Dermis blood vessel endothelial cell (primary cell): ENCODE measurements at places on chromosomes 5 and 9. TPM values are rescaled to one million over a fixed set of nuclear protein-coding genes. Genes with fewer than 3 reads are reported as not detected.

- no peak for DNase-seq
Observed at GRCh38 chr5:126469536-126470316, 46.5 kb downstream of the GRAMD2B start.

The MYOT gene
- not detected in 2 replicates for total RNA-seq

DNA sequence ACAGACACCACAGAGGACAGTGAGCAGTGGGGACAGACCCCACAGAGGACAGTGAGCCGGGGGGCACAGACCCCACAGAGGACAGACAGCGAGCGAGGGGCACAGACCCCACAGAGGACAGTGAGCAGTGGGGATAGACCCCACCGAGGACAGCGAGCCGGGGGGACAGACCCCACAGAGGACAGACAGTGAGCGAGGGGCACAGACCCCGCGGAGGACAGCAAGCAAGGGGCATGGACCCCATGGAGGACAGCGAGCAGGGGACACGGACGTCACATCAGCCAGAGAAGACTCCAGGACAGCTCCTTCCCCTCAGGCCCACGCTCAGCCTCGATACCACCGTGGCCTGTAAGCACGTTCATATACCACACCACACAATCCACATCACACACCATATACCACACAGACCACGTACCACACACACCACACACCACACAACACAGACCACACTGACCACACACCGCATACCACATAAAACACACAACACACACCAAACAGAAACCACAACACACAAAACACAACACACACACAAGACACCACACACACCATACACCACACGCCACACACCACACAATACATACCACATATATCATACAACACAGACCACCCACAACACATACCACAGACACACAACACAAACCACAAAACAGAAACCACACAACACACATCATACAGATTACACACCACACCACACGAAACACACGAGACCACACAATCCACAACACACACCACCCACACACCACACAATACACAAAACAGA lies 5.2 kb upstream of the ZDHHC11 start:
- no peak for DNase-seq

- DNase-seq, result no peak
Observed at GRCh38 chr5:2569774-2570542, 181.5 kb downstream of the IRX2 start.

The ZNF454 gene
- 0.47 and 1.0 TPM in 2 replicates for total RNA-seq

GRCh38 chr5:147966829-147967228 lies 60.5 kb upstream of the C5orf46 start:
- DNase-seq, result no peak

- no peak for DNase-seq
Observed at GRCh38 chr9:81565144-81565543, 124.2 kb downstream of the TLE1 start.

DNA sequence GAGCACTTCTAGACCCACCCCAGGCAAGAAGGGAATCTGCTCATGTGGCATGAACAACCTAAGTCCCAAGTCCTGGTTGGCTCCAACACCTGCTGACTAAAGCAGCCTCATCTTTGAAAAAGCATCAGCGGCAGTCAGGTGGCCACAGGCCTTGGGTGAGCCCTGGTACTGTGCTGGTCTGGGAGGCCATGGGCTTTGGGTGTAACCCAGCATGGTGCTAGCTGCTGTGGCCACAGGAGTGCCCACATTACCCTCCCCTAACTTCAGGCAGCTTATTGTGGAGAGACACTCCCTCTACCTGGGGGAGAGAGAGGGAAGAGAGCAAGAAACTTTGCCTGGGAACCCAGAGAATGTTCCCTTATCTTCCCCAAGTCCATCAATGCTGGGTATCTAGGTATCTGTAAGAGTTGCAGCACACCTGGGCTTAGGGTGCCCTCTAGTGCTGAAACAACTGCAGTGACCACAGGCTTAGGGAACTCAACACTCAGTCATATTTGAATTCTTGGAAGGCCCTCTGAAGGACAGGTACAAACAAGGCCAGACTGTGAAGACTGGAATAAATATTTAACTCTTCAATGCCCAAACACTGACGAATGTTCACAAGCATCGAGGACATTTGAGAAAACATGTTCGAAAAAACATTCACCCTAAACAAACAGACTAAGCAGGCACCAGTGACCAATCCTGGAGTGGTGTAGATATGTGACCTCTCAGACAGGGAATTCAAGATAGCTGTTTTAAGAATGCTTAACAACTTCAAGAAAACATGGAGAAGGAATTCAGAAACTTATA lies 69.9 kb upstream of the OR2K2 start:
- peak; percentile 44 for DNase-seq
